ENCODE measurements at places on chromosomes 7 and 10. TPM values are rescaled to one million over a fixed set of nuclear protein-coding genes. Genes with fewer than 3 reads are reported as not detected.

SFTPA1 gene
- total RNA-seq = not detected

PRKCQ gene
- total RNA-seq = not detected

GTPBP10 gene
- 12.5 TPM for total RNA-seq

DRGX gene
- total RNA-seq = not detected

ASB10 gene
- total RNA-seq = not detected

NCF1 gene
- total RNA-seq = not detected

PON3 gene
- total RNA-seq = 0.37 TPM

GIMAP7 gene
- total RNA-seq = not detected

CTTNBP2 gene
- 1.1 TPM for total RNA-seq

SVOPL gene
- total RNA-seq = not detected

CCDC186 gene
- 10.3 TPM for total RNA-seq

GRID1 gene
- not detected for total RNA-seq

KCP gene
- total RNA-seq = 0.20 TPM

NCAPG2 gene
- total RNA-seq = 31.7 TPM

CLCN1 gene
- not detected for total RNA-seq

HOXA2 gene
- total RNA-seq = 0.39 TPM

MSS51 gene
- 2.5 TPM for total RNA-seq

TMEM176A gene
- not detected for total RNA-seq

TMEM196 gene
- total RNA-seq = not detected

JAZF1 gene
- 7.0 TPM for total RNA-seq

TRIM50 gene
- total RNA-seq = not detected

PITX3 gene
- not detected for total RNA-seq

HTRA1 gene
- total RNA-seq = 310 TPM

INHBA gene
- 2.5 TPM for total RNA-seq

LRRD1 gene
- 0.20 TPM for total RNA-seq

PVRIG gene
- not detected for total RNA-seq

IPMK gene
- 6.2 TPM for total RNA-seq

AGR3 gene
- total RNA-seq = not detected

LIPJ gene
- total RNA-seq = 0.73 TPM

FGL2 gene
- 0.20 TPM for total RNA-seq

TFR2 gene
- total RNA-seq = 0.20 TPM

PKD2L1 gene
- 0.37 TPM for total RNA-seq

NRAP gene
- not detected for total RNA-seq

MACC1 gene
- total RNA-seq = 0.37 TPM

CHRM2 gene
- not detected for total RNA-seq

HYAL4 gene
- total RNA-seq = not detected

CYP3A7 gene
- not detected for total RNA-seq

ARHGAP21 gene
- total RNA-seq = 110 TPM

UNCX gene
- total RNA-seq = not detected

PRF1 gene
- total RNA-seq = not detected

SP8 gene
- not detected for total RNA-seq

GPER1 gene
- 8.5 TPM for total RNA-seq

EMX2 gene
- total RNA-seq = 1.1 TPM

GIMAP5 gene
- not detected for total RNA-seq

LRRN3 gene
- 0.37 TPM for total RNA-seq

ADCYAP1R1 gene
- total RNA-seq = 3.1 TPM

HOXA5 gene
- 6.5 TPM for total RNA-seq

PAPSS2 gene
- 57.9 TPM for total RNA-seq

ARHGEF5 gene
- total RNA-seq = 2.0 TPM

SLC25A28 gene
- total RNA-seq = 19.8 TPM

NUDT13 gene
- total RNA-seq = 2.9 TPM

OR6V1 gene
- not detected for total RNA-seq

ITPRID1 gene
- not detected for total RNA-seq

IFIT1B gene
- total RNA-seq = not detected

NAPEPLD gene
- 7.7 TPM for total RNA-seq

TRPV5 gene
- total RNA-seq = not detected
